ENCODE measurements at places on chromosomes 4 and X.

DNA sequence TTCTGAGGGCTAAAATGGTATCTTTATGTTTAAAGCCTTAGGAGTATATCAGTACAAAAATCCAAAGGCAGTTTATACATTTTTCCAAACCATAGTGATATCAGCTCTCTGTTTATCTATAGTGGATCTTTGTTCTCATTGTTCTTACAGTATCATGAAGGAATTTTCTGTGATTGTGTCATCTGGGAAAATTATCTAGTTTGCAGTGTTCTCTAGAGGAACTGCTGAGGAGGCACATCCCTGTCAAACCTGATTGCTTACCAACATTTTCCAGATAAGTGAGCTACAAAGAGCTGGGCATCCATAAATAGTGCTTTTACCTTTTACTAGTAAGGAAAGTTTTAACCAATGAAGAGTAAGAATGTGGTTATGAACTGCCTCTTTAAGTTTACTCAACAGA lies 44.9 kb upstream of the SLC25A31 start:
- DNase-seq, result no peak

GRCh38 chrX:11188664-11189063 lies 77.5 kb downstream of the HCCS start:
- no peak for DNase-seq

GRCh38 chr4:10491401-10491800 lies 34.2 kb upstream of the ZNF518B start:
- no peak for DNase-seq

GRCh38 chr4:56880572-56880971 lies 27.1 kb upstream of the REST start:
- DNase-seq, result no peak

DNA sequence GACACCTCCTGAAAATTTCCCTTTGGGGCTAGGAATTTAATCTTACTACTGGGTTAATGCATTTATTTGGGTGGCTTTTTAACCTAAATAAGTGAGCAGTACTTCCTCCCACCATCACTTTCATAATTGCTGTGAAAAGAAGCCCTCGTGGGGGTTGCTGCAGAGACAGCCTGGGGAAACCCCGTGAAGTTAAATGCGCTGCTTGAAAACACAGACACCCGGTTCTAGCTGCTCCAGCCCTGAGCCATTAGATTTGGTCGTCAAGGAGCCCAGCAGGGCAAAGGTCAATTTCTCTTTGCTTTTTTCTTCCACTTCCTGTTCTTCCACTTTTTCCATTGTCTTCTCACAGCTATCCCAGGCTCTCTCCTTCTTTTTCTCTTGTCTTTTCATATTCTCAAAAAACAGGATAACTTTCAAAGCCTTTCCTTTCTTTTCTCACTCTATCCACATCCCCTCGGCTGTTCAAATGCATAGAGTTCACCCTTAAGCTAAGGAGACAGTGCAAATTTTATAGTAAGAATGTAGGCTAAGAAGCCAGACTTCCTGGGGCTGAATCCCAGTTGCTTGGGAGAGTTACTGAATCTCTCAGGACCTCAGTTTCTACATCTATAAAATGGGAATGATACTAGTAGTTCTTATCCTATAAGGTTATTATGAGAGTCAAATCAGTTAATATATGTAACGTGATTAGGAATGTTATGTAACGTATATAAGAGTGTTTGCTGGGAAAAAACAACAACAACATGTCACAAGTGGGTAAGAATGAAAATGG lies 91.5 kb upstream of the ZNF827 start:
- no peak for DNase-seq

DNA sequence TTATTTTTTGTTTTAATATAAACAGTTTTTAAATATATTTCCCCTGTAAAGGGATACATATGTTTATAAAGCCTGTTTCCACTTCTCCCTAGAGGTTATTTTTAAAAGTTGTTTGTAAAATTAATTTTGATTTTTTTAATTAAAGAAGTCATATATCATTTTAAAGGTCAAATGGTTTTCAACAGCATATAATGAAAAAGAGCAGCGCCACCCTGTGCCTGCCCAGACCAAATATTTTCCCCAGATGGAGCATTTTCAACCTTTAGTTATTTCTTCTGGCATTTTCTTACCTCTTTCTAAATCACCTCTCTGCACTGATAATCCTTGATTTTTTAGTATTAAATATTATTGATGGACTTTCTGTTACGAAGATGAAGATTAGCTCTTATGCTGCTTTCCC lies 21.0 kb downstream of the MSX1 start:
- DNase-seq, result no peak

DNA sequence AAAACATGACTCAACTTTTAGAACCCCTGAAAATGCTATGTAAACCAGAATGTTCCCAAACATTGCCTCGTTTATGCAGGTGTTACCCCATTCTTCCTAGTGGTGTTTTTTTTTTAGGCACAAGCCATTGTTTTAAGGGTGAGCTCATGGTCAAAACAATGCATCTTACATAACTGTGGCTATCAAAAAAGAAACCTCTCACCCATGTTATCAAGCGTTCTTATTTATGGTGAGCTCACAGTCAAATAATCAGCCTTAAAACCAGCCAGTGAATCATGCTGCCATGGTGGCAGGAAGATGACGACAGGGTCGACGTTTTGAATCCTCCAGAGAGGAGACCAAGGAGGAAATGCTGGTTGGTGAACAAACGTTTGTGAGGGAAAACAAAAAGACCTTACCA lies 195.2 kb downstream of the KDR start:
- DNase-seq, result no peak

DNA sequence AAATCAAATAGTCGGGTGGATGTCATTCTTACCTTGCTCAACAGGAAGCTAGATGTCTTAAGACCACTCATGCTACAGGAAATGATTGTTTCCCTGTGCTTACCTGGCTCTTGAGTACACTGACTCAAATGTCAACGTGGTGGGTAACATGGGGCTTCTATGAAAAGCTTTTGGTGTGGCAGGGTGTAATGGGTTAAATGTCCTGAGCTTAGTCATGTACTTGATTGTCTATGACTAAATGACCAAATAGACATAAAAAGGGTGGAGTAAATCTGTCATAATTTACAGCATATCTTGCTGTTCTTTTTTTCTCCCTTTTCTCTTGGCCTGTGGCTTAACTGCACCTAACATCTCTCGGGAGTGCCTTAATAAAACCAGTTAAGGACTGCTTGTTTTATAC lies 44.9 kb downstream of the CCNG2 start:
- no peak for DNase-seq

DNA sequence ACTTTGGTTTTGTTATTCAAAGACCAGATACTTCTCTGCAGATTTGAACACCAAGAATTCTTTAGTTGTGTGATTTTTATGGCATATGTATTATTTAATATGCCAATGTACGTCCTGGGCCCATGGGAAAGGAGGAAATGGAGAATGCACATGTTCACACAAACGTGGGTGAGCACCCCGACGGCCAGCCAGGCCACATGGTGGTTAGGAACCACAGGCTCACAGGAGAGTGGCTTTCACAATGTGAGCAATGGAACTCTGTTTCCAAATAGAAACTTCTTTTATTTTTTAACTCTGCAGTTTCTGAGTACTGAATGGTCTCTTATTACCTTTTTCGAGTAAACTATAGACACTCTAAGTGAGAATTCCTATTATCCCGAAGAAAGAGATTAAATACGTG lies 58.0 kb upstream of the UNC5C start:
- DNase-seq, result no peak

- DNase-seq, result no peak
Observed at GRCh38 chrX:15043538-15043937, 170.3 kb downstream of the MOSPD2 start.

DNA sequence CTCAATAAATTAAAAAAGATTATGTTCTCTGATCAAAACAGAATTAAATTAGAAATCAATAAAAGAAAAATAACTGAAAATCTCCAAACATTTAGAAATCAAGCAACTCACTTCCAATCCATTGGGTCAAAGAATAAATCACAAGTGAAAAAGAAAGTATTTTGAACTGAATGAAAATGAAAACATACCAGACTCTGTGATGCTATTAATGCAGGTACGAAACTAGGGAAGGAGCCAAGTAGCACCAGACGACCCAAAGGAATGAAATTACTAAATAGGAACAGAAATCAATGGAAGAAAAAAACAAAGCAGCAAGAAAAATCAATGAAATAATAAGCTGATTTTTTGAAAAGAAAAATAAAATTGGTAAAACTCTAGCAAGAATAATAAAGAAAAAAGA lies 15.4 kb downstream of the CCDC110 start:
- DNase-seq, result no peak

- no peak for DNase-seq
Observed at GRCh38 chr4:30718021-30718542, 2.1 kb upstream of the PCDH7 start.

DNA sequence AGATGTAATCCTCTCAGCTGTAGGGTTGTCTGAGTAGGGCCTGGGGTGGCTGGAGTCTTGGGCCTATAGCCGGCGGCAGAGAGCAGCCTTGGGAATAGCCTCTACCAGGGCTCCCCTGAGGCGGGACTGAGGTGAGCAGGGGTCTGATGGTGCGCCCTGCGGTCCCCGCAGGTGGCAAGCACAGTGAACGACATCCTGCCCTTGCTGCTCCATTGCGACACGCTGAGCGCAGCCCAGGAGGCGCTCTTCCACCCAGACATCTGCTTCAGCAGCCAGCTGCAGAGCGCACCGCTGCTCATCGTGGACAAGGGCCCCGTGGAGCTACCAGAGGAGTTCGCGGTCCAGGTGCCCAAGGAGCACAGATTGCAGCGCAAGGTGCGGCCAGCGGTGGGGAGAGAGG lies 317.0 kb downstream of the ADGRL3 start:
- no peak for DNase-seq
